ENCODE measurements at places on chromosomes 5 and 9.
A peak's percentile ranks its signal among the peaks of the same experiment; 100 is the strongest.

DNA sequence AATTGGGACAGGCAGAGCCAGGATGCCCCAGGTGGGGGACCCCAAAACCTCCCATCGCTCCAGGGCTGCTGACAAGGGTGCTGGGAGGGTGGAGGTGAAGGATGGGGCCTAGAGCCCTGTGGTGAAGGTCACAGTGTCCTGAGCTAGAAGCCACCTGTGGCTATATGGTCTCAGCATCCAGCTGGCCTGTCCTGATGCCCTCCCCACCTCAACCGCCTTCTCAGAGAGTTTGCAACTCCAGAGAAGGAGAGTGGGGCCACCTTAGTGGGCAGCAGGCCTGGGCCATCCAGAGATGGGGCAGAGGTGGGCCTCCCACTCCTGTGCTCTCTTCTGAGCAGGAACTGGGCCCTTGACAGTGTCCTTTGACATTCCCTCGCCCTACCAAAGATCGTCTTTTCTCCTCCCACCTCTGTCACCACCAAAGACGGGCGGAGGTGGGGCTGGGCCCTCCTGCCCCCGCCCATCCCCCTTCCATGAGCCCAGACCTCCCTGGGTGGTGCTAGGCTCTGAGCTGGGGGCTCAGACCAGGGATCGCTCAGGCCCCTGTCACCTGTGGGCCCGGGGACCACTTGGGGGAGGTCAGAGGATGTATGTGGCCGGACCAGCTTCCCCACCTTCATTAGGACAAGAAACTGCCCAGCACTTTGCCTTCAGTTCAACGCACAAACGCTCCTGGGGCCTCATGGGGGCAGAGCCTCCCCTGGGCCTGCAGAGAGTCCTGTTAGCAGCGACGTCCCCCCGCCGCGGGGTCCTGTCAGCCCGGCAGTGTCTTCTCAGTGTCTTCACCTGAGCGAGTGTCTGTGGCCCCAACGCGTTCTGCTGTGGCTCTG is 10.0 kb upstream of the DOLPP1 start:
- H3K4me1 ChIP-seq = no peaks in the 10 kb centered on the region
- H3K27me3 ChIP-seq = no peaks in the 10 kb centered on the region
- no peak overlapping the region for H3K4me3 ChIP-seq
- H3K27ac ChIP-seq = no peak overlapping the region

- H3K27ac ChIP-seq = no peak overlapping the region
- no peaks in the 10 kb centered on the region for H3K4me1 ChIP-seq
- DNase-seq = no peak
- H3K4me3 ChIP-seq = peak overlapping the region; percentile 36
- no peaks in the 10 kb centered on the region for H3K27me3 ChIP-seq
Measured at GRCh38 chr5:76819851-76820525, 1.2 kb downstream of the F2RL1 start.

GRCh38 chr9:89442981-89443814 is 54.7 kb downstream of the SEMA4D start:
- no peaks in the 10 kb centered on the region for H3K27me3 ChIP-seq
- H3K4me3 ChIP-seq = no peak overlapping the region
- H3K36me3 ChIP-seq = no peaks in the 10 kb centered on the region
- H3K4me1 ChIP-seq = peaks cover 6% of the 10 kb centered on the region

DNA sequence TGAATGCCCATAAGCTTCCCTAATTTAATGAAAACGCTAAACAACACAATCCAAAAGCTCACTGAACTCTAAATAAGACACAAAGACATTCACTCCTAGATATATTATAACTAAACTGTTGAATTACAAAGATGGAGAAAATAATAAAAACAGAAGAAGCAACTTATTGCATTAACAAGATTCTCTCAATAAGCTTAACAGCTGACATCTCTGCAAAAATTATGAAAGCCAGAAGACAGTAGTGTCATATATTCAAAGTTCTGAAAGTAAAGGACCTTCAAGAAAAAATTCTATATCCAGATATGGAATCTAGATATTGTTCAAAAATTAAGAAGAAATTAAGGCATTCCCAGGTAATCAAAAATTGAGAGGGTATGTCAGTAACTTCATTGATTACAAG is 957.8 kb upstream of the TYRP1 start:
- H3K4me1 ChIP-seq = no peaks in the 10 kb centered on the region
- no peak for DNase-seq
- no peaks in the 10 kb centered on the region for H3K27me3 ChIP-seq
- no peak overlapping the region for H3K4me3 ChIP-seq
- H3K36me3 ChIP-seq = no peaks in the 10 kb centered on the region

DNA sequence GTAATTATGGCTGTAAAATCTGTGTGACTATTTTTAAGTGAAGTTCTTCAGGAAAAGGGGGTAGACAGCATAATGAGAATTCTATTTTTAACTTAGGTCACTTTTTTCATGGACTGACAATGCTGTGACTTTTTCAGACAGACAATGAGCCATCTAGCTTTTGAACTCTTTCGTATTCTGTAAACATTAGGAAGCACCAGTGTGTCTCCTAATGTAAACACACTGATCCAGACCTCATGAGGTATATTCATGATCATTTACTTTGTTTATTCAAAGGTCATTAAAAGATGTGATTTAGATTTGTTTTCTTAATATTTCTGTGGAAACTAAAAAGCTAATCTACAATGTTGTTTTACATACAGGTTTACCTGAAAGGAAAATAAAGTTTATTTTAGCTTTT is 352.6 kb downstream of the ADGRV1 start:
- no peak for DNase-seq
- no peaks in the 10 kb centered on the region for H3K36me3 ChIP-seq
- H3K4me3 ChIP-seq = no peak overlapping the region
- no peaks in the 10 kb centered on the region for H3K4me1 ChIP-seq
- no peak overlapping the region for H3K27ac ChIP-seq

DNA sequence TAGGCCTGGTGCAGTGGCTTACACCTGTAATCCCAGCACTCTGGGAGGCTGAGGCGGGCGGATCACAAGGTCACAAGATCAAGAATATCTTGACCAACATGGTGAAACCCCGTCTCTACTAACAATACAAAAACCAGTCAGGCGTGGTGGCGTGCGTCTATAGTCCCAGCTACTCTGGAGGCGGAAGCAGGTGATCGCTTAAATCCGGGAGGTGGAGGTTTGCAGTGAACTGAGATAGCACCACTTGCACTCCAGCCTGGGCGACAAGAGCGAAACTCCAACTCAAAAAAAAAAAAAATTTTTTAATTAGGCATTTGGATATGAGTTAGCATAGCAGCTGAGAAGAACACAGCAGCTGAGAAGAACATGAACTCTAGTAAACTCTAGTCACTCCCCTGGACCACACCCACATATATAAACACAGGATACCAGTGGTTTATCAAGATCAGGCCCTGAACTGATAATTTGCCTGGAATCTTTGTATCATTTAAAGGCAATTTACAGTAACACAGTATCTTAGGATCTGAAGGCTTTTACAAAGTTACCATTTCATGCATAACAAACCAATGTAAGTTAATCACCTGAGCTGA is 4.6 kb upstream of the UGCG start:
- no peak overlapping the region for H3K27ac ChIP-seq
- no peaks in the 10 kb centered on the region for H3K27me3 ChIP-seq
- no peaks in the 10 kb centered on the region for H3K36me3 ChIP-seq
- H3K4me1 ChIP-seq = peaks cover 2% of the 10 kb centered on the region
- DNase-seq = no peak
- no peak overlapping the region for H3K4me3 ChIP-seq

GRCh38 chr5:77176429-77176828 is 34.1 kb upstream of the PDE8B start:
- no peak for DNase-seq
- H3K4me3 ChIP-seq = no peak overlapping the region
- H3K27ac ChIP-seq = no peak overlapping the region
- no peaks in the 10 kb centered on the region for H3K27me3 ChIP-seq
- no peaks in the 10 kb centered on the region for H3K36me3 ChIP-seq
- peaks cover 6% of the 10 kb centered on the region for H3K4me1 ChIP-seq

GRCh38 chr9:18928711-18929110 is 104.3 kb downstream of the SAXO1 start:
- no peak overlapping the region for H3K27ac ChIP-seq
- no peaks in the 10 kb centered on the region for H3K4me1 ChIP-seq
- no peak overlapping the region for H3K4me3 ChIP-seq
- no peak for DNase-seq

DNA sequence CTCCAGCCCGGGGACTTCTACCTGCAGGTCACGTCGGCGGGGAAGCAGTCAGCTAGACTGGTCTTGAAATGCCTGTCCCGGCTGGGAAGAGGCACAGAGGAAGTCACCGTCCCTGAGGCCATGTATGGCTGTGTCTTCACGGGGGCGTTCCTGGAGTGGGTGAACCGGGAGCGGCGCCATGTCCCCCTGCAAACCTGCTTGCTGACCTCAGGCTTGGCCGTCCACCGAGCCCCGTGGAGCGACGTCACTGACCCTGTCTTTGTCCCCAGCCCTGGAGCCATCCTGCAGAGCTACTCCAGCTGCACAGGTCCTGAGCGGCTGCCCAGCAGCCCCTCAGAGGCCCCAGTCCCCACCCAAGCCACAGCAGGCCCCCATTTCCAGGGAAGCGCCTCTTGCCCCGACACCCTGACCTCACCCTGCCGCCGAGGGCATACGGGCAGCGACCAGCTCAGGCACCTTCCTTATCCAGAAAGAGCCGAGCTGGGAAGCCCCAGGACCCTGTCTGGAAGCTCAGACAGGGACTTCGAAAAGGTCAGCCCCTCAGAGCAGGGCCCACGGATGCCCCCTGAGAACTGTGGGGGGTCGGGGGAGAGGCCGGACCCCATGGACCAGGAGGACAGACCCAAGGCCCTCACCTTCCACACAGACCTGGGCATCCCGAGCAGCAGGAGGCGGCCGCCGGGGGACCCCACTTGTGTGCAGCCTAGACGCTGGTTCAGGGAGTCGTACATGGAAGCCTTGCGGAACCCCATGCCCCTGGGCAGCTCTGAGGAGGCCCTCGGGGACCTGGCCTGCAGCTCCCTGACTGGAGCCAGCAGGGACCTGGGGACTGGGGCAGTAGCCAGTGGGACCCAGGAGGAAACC is 47.8 kb downstream of the PLEKHG4B start:
- no peaks in the 10 kb centered on the region for H3K4me1 ChIP-seq
- no peak for DNase-seq
- H3K27ac ChIP-seq = no peak overlapping the region

- no peak overlapping the region for H3K27ac ChIP-seq
- H3K4me3 ChIP-seq = no peak overlapping the region
- H3K4me1 ChIP-seq = no peaks in the 10 kb centered on the region
- no peaks in the 10 kb centered on the region for H3K27me3 ChIP-seq
- DNase-seq = no peak
Measured at GRCh38 chr5:41956943-41957342, 31.9 kb downstream of the FBXO4 start.

- H3K27ac ChIP-seq = no peak overlapping the region
- DNase-seq = no peak
- H3K27me3 ChIP-seq = no peaks in the 10 kb centered on the region
- no peaks in the 10 kb centered on the region for H3K36me3 ChIP-seq
- H3K4me3 ChIP-seq = no peak overlapping the region
- H3K4me1 ChIP-seq = no peaks in the 10 kb centered on the region
Measured at GRCh38 chr5:87770016-87770570, 357.4 kb upstream of the CCNH start.

- H3K27ac ChIP-seq = no peak overlapping the region
- H3K27me3 ChIP-seq = no peaks in the 10 kb centered on the region
- H3K4me3 ChIP-seq = no peak overlapping the region
- no peaks in the 10 kb centered on the region for H3K36me3 ChIP-seq
- peak; percentile 33 for DNase-seq
Measured at GRCh38 chr5:56588131-56588487, 227.2 kb upstream of the MAP3K1 start.

Data from ovary (tissue), 10 donors.